ENCODE measurements at places on chromosomes 11 and 22. TPM values are rescaled to one million over a fixed set of nuclear protein-coding genes. Genes with fewer than 3 reads are reported as not detected.

The E2F8 gene
- polyA plus RNA-seq, result 3.1 TPM

The KRTAP5-2 gene
- not detected for polyA plus RNA-seq

The GRAMD1B gene
- 0.37 TPM for polyA plus RNA-seq

The SCGB1D2 gene
- not detected for polyA plus RNA-seq

The ST14 gene
- 86.4 TPM for polyA plus RNA-seq

The SLC35F2 gene
- polyA plus RNA-seq, result 9.3 TPM

The DDI1 gene
- polyA plus RNA-seq, result not detected

The P2RY2 gene
- 17.8 TPM for polyA plus RNA-seq

The MMP13 gene
- polyA plus RNA-seq, result 0.02 TPM

The HBG2 gene
- polyA plus RNA-seq, result not detected

The PVALB gene
- polyA plus RNA-seq, result not detected

All from esophagus (tissue), 2 donors.